Kidney epithelial cell (primary cell): ENCODE measurements at places on chromosomes 4 and X. TPM values are rescaled to one million over a fixed set of nuclear protein-coding genes. Genes with fewer than 3 reads are reported as not detected.
A peak's percentile ranks its signal among the peaks of the same experiment; 100 is the strongest.

SH3RF1 gene
- total RNA-seq: 25.6 and 30.5 TPM in 2 replicates

DNA sequence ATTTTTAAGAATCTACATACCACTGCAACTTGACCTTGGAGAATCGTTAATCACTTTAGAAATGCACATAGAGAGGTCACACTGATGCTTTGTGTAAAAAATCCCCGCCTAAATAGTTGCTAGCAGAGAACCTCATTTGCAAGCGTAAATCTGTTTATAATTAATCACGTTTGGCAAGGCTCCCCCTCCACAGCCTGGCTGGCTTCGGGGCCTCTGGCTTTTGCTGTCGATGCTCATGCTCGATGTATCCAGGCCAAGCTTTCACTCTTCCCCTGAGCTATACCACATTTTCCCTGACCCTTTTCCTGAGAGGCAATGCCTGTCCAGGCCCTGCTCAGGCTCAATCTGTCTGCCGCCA is 23.4 kb downstream of the CYTL1 start:
- DNase-seq: no peak

DNA sequence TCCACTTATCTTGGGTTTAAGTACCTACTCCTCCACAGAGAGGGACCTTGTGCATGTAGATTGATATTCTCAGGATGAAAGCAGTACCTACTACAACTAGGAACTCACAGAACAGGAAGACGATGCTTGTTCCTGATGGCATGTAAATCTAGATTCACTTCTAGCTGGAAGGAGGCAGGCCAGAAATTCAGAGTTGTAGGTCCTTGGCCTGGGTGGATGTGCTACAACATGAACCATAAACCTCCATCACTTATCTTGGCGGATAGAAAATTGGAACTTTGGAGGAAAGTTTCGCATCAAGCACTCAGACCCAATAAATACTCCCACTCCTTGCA is 9.3 kb upstream of the SMIM20 start:
- DNase-seq: no peak

GRCh38 chr4:56342746-56343145 is 44.5 kb downstream of the AASDH start:
- DNase-seq: peak; percentile 31

- no peak for DNase-seq
Observed at GRCh38 chr4:115945026-115945425, 831.6 kb upstream of the NDST4 start.

GRCh38 chr4:37985730-37986275 is 25.6 kb downstream of the PTTG2 start:
- no peak for DNase-seq

DNA sequence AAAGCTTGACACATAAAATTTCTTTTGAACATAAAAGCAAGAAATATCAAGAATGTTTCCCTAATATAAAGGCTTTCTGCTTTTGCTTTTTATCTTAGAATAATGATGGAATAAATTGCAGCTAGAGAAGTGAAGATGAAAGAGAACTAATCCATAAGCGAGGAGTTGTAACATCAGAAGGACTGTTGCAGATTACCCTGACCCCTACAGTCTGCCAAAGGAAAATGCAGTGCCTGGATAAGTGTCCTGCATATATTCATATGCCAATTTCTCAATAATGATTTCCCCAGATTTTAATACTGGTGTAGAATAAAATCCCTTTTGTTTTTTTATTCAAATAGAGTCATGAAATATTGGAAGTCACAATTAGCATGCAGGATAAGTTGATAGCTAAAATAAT is 115.9 kb downstream of the MAGEC2 start:
- DNase-seq: no peak

GRCh38 chr4:170581969-170582368 is 492.2 kb upstream of the AADAT start:
- DNase-seq: no peak

DNA sequence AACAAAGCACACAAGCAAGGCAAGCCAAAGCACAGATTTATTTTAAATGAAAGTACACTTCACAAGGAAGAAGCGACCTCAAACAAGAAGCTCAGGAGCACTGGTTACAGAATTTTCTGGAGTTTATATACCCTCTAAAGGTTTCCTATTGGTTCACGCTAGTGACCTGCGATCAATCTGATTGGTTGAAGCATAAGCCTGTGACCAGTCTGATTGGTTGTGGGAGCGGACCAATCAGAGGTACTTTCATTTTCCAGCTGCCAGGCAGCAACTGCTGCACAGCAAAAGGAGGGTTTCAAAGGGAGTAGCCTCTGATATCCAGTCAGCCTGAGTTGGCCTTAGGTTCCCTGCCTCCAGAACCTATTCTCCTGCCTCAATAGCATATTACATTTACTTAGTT is 4.6 kb upstream of the AREG start:
- DNase-seq: no peak

DNA sequence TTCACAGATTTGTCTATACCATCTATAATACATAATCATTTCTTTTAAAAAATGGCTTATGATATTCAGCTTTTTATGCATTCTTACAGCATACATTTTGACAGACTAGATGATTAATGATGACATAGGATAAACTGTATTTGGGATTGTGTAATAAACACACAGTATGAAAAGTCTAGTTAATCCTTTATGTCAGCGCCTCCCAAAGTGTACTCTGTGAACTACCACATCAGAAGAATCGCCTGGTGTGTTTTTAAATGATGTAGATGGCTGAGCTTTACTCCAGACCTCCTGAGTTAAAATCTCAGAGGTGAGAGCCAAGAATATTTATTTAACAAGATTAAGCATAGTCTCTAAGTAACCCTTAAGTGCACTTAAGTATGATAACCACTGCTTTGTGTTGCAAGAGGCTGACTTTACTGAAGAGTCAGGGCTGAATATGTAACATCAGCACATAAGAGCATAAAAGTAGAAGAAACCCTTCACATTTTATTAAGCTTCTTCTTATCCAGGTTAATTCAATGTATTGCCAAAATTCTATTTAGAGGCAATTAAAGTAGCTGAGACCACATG is 104.2 kb downstream of the ANK2 start:
- DNase-seq: no peak

MAMLD1 gene
- 2.1 and 3.0 TPM in 2 replicates for total RNA-seq

GRCh38 chrX:120244395-120244734 is 6.2 kb upstream of the ZBTB33 start:
- no peak for DNase-seq
